AG20443 (cell line): ENCODE measurements at places on chromosomes 11 and 22.
A peak's percentile ranks its signal among the peaks of the same experiment; 100 is the strongest.

DNA sequence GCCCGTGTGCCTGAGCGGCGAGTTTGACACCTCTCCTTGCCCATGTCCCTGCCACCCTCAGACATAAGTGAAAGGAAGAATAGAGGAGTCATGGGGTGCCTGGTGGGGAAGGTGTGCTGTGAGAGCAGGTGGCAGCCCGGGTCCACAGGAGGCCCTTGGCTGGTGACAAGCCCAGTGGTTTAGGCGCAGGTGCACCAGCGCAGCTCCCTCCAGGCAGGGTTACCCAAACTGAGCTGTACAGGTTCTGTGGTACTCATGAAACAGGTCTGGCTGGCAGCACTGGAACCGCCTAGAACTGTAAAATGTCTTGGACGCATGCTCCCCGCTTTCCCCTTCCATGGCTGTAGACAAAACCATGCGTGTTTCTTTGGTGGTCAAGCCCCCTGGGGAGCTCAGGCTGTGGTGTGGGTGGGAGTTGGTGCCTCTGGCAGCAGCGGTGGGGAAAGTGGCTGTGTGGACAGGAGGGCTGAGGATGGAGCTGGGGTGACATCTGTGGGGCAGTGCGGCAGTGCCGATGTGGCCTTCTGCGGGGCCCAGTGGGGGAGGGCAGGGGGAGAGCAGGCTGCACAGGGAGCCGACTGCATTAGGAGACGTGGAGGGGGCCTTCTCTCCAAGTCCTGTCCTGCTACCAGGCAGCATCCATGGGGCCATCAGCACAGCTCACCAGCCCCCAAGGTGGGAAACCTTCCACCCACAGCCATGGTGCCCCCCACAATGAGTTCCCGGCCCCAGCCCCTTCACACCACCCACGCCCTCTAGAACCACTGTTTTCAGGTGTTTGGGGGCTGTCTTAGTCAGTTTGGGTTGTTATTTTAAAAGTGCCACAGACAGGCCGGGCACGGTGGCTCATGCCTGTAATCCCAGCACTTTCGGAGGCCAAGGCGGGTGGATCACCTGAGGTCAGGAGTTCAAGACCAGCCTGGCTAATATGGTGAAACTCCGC lies 5.6 kb upstream of the GTSE1 start:
- DNase-seq = no peak

DNA sequence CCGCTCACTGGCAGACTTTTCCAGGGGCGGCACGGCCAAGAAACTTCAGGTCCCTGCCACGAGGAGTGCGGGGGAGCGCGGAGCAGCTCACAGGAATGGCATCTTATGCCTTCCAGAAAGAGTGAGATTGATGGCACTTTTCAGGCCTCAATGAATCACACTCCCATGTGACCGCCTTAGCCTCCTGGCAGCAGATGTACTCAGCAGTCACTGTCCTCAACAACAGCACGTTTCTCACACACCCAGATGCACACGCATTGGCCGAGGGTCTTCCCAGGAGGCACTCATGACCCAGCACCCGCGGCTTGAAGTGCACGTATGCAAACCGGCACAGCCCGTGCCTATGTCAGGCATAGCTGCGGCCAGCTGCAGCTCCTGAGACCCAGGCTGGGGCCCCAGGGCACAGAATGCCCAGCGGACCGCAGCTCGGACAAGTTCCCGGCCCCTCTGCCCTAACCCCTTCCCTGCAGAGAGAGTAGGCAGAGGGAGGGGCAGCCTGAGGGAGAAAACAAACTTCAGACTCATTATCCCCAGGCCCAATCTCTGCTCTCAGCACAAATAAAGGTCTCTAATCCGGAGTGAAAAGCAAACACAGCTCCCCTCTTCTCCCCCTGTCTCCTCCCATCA lies 48.3 kb downstream of the RPUSD4 start:
- DNase-seq = peak; percentile 92

DNA sequence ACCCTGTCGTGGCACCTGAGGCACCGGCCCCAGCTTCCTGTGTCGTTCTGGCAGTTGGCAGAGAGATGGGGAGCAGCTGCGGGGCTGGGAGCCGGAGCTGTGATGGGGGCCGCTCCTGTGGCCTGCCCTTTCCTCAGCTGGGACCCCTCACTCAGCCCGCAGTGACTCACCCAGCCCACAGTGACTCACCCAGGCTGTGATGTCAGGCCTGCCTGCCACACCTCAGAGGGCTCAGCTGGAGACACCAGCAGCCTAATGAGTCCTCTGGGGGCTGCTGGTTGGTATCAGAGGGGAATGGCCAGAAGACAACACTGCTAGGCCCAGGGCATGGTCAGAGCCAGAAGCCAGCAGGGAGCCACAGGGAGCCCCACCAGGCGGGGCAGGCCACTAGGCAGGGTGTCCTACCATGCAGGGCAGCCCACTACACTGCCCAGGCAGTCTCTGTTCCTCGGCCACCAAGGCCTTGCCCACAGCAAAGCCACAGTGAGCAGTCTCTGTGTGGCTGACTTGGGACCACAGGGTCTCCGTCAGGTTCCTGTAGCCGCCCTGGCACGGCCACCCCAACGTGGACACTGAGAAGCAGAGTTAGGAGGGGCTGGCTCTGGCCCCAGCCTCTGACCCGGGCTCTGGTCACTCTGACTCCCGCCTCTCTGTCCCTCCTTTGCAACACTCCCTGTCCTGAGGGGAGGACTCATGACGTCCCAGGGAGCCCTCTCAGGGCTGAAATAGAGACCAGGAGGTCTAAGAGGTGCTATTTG lies 4.2 kb upstream of the FXYD2 start:
- peak; percentile 71 for DNase-seq

- peak; percentile 52 for DNase-seq
Measured at GRCh38 chr22:46297151-46297812, 612 bp downstream of the GTSE1 start.

- no peak for DNase-seq
Measured at GRCh38 chr11:60974726-60975125, 3.2 kb downstream of the CD6 start.

DNA sequence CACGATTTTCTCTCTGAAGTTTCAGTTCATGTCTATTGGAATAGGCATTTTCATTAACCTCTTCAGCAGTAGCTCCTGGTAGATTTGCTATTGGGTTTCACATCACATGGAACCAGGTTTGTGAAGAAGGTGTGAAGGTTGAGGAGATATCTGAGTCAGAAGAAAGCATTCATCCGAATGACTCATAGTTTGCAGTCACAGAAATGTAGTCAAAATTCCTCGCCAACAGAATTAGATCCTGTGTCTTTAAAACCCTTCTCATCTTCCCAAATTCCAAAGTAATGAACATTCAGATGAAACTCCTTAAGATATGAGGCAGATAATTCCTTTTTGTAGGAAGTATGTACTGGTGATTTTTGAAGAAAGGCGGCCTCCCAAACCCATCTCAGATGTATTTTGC lies 125.0 kb upstream of the LARGE1 start:
- DNase-seq = no peak

DNA sequence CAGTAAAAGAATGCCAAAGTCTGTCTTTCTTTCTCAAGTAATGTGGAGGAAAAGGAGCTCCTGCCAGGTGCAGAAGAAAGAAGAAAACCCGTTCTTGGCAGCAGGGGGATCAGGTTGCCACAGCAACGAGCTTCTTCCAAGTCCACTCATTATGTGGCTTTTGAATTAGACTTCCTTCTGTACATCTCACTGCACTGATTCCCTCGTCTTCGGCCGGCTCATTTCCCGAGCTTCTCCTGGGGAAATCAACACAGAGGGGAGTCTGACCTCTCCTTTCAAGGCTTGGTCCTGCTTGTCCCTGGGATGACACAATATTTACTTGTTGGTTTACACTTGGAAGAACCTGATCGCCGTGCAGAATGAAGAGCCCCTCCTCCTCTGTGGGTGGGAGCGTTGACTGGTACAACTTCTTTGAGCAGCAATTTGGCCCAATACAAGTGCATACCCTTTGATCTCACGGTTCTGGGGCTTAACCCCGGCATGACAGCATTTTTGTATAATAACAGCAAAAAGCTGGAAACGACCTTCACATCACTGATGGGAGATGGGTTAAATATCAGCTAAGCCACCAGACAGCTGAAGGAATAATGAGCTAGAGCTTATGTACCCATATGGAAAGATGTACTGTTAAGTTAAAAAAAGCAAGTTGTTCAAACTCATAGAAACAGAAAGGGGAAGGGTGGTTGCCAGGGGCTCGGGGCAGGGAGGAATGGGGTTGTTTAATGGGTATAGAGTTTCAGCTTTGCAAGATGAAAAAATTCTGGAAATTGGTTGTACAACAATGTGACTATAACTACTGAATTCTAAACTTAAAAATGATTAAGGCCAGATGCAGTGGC lies 35.4 kb downstream of the MCHR1 start:
- DNase-seq = peak; percentile 50

DNA sequence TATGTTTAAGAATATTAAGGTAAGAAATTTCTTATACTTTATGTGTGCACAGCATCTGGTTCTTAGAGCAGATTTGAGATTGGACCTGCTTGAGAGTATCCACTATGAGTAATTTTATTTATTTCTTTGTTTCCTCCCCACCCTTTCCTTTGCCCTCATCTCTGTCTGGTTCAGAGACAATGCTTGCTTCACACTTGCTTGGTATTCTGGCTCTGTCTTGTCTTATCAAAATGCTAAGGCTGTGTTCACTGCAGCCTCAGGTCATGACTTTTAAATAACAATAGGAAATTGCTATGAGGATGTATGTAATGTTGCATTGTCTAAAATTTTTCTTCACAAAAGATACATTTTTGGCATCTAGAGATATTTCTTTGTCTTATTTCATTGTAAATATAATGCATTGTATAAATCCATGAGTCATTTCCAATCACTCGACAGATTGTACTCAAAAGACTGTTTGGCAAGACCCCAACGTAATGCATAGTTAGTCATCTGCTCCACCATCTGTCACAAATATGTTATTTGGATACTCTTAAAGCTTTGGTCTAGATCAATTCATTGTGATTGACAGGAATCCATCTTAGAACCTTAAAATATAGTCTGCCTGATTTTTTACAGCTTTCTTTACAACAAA lies 395.7 kb downstream of the AASDHPPT start:
- DNase-seq = peak; percentile 14

DNA sequence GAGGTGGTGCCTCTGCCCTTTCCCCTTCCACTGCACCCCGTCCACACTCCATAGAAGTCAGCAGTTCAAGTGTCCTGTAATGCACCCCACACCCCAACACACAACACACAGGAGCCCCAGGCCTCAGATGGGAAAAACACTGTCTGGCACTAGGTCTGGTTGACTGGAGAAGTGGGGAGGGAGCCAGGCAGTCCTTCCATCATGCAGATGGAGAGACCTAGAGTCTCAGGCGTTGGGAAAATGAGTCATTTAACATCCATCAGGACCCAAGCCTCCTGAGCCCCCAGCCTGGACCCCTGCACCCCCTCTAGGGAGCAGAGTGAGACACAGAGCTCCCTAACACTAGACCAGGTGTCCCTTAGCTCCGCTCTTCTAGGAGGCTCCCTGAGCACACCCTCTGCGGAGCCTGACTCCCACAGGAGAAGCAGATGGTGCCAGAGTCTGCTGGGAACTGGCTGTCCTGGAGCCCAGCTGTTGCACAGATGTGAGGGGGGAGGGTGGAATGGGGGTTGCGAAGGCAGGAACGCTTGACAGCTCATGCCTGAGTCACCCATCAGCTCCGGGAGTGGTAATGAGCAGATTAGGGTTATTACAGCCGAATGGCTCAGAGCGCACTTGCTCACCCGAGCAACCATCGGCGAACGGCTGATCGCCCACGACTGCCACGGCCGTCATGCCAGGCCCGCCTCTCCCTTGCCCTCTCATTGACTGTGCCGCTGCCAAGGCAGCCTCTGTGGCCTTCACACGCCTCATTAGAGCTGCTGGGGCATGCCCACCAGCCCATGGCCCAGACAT lies 22.1 kb upstream of the SYT7 start:
- DNase-seq = peak; percentile 95

DNA sequence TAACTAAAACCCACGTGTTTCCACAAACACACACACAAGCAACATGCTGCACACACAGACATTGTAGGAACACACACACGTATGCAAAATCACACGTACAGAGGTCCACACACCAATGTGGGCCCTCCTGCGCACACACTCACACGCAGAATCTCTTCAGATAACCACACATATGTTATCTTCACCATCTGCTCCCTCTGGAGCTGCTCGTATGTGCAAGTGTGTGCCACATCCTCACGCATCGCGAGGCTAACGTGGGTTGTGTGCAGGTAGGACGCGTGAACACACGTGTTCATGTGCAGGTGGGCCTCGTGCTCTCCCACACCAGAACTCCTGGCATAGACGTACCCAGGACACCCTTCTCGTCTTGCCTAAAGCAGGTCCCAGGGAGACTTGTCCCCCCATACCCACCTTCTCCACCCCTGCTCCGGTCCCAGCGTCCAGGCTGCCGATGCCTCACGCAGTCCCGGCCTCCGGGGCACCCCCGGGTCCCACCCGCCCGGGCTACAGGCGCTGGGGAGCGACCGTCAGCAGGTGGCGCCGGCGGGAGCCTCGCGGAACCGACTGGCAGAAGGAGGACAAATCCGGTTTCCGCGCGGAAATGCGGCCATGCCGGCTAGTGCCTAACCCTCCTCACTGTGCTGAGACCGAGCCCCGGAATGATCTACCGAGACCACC lies 10.3 kb upstream of the IGSF9B start:
- DNase-seq = peak; percentile 70

- DNase-seq = no peak
Measured at GRCh38 chr22:45961679-45962433, 15.1 kb downstream of the WNT7B start.

DNA sequence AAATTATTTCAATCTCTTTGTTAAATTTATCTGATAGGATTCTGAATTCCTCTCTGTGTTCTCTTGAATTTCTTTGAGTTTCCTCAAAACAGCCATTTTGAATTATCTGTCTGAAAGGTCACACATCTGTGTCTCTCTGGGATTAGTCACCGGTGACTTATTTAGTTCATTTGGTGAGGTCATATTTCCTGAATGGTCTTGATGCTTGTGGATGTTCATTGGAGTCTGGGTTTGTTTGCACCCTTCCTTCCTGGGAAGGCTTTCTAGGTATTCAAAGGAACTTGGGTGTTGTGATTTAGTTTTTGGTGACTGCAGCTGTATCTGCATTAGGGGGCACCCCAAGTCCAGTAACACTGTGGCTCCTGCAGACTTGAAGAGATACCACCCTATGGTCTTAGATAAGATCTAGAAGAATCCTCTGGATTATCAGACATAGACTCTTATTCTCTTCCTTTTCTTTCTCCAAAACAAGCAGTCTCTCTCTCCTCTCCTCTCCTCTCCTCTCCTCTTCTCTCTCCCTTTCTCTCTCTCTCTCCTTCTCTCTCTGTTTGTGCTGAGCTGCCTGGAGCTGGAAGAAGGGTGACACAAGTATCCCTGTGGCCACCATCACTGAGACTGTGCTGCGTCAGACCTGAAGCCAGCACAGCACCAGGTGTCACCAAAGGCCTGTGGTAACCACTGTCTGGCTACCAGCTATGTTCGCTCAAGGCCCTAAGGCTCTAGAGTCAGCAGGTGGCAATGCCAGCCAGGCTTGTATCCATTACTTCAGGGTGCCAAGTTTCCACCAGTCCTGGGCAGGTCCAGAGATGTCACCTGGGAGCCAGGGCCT lies 3.3 kb upstream of the HEPN1 start:
- no peak for DNase-seq

- no peak for DNase-seq
Measured at GRCh38 chr11:112519751-112520150, 259.1 kb upstream of the PLET1 start.

DNA sequence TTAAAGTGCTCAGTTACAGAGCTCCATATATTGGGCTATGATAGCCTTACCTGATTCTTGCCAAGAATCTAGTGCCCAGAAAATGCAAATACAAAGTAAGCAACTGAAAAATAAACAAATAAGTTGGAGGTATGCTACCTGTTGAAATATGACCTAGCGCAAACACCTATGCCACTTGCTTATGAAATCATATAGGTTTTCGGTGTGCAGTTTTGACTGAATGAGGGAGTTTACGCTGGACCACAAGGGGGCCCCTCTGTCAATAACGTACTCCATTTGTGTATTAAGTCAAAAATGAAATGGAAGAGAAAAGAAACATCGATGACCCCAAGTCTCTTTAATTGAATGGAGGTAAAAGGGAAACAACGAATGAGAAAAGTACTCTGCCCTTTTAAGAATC lies 84.9 kb upstream of the TRIM77 start:
- no peak for DNase-seq
